ENCODE measurements at places on chromosomes 7 and 10. TPM values are rescaled to one million over a fixed set of nuclear protein-coding genes. Genes with fewer than 3 reads are reported as not detected.

- peak overlapping the region; percentile 69 for H3K4me3 ChIP-seq
- no peak overlapping the region for H3K27ac ChIP-seq
- peaks cover 8% of the 10 kb centered on the region for H3K36me3 ChIP-seq
- H3K4me1 ChIP-seq = peaks cover 23% of the 10 kb centered on the region
- no peak for DNase-seq
Measured at GRCh38 chr7:73681031-73681430, 2.2 kb downstream of the DNAJC30 start.

DNA sequence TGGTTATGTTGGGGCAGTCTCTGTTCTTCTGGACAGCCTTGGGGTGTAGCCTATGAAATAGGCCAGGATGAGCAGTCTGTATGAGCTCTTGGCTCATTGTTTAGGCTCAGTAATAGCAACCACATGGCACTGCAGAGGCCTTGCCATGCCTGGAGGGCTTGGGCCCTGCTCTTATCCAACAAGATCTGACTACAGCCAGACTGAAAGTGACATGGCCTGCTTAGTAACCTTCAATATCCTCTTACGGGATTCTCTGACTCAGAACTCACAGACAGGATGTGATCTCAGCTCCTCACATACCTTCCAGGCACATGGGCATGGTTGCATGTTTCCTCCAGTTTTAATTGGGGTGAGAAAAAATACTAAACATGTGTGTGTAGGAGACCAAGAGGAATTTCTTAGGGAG lies 289.3 kb downstream of the PTEN start:
- no peaks in the 10 kb centered on the region for H3K27me3 ChIP-seq
- no peak overlapping the region for H3K27ac ChIP-seq
- H3K4me1 ChIP-seq = peaks cover 4% of the 10 kb centered on the region
- DNase-seq = no peak

DNA sequence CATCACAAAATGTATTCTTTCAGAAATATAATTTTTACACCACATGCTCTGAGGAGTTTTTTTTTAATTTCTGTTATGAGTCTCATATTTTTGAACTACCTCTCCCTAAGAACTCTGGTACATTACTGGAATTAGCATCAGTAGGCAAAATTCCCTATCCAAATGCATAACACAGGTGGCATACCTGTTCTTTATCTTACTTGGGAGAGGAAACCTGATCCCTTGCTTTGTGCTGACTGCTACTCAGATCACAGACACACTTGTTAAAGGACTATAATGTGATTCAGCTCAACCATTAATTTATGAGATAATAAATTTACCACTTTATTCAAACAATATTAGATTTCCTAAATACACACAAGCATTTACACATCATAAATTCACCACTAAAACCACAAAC lies 617.2 kb downstream of the GRM8 start:
- no peak overlapping the region for H3K4me3 ChIP-seq
- no peaks in the 10 kb centered on the region for H3K4me1 ChIP-seq
- H3K36me3 ChIP-seq = no peaks in the 10 kb centered on the region
- no peak overlapping the region for H3K27ac ChIP-seq
- H3K27me3 ChIP-seq = no peaks in the 10 kb centered on the region

- peaks cover 3% of the 10 kb centered on the region for H3K36me3 ChIP-seq
- peaks cover 3% of the 10 kb centered on the region for H3K27me3 ChIP-seq
- H3K4me3 ChIP-seq = no peak overlapping the region
- no peak overlapping the region for H3K27ac ChIP-seq
- no peak for DNase-seq
- H3K4me1 ChIP-seq = no peaks in the 10 kb centered on the region
Measured at GRCh38 chr10:130246113-130246512, 109.9 kb downstream of the GLRX3 start.

DNA sequence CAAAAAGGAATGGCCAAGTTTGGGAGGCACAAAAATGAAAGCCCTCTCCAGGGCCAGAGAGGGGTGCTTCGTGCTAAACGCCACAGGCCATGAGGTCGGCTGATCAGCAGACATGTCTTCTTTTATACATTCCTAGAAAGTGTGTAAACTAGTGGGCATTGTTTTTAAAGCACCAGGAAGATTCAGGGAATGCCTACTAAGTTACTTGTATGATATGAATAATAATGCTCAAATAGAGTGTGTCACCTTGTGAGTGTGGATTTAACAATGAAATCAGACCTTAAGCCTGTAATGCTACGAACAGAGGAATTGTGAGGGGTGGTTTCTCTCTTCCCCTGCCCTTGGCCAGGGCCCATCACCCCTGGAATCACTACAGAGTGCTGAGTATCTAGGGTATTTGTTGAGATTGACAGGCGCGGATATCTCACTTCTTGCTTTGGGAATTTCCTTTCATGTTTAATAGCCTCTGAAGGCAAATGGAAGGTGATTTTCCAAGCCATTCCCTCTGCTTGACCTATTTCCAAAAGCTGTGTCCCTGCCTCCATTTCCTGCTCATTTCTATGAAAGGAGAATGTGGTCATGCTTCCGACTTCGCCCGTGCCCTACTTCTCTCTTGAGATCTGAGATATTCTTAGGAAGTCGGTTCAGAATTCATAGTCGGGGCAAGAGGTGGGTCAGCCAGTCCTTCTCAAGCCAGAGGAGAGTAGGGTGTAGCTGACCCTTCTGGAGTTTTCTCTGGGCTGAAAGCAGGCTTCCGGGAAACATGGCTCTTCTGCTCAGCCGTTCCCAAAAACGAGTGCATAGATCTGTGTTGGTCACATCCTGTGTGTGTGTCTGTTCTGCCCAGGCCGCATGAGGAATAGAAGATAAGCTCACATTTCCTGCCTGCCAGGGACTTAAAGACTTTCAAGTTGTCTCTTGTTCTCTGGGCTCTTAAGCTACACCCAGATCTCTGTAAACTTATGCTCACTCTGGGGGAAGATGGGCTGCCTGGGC lies 167.8 kb upstream of the ITGB1 start:
- peak overlapping the region; percentile 19 for H3K27ac ChIP-seq
- H3K4me1 ChIP-seq = peaks cover 29% of the 10 kb centered on the region
- H3K27me3 ChIP-seq = no peaks in the 10 kb centered on the region
- no peaks in the 10 kb centered on the region for H3K36me3 ChIP-seq
- DNase-seq = no peak
- no peak overlapping the region for H3K4me3 ChIP-seq

GRCh38 chr7:152144557-152145245 lies 119.2 kb downstream of the GALNT11 start:
- no peak for DNase-seq
- H3K4me1 ChIP-seq = peaks cover 9% of the 10 kb centered on the region
- H3K27me3 ChIP-seq = no peaks in the 10 kb centered on the region
- peaks cover 20% of the 10 kb centered on the region for H3K36me3 ChIP-seq
- no peak overlapping the region for H3K4me3 ChIP-seq

DNA sequence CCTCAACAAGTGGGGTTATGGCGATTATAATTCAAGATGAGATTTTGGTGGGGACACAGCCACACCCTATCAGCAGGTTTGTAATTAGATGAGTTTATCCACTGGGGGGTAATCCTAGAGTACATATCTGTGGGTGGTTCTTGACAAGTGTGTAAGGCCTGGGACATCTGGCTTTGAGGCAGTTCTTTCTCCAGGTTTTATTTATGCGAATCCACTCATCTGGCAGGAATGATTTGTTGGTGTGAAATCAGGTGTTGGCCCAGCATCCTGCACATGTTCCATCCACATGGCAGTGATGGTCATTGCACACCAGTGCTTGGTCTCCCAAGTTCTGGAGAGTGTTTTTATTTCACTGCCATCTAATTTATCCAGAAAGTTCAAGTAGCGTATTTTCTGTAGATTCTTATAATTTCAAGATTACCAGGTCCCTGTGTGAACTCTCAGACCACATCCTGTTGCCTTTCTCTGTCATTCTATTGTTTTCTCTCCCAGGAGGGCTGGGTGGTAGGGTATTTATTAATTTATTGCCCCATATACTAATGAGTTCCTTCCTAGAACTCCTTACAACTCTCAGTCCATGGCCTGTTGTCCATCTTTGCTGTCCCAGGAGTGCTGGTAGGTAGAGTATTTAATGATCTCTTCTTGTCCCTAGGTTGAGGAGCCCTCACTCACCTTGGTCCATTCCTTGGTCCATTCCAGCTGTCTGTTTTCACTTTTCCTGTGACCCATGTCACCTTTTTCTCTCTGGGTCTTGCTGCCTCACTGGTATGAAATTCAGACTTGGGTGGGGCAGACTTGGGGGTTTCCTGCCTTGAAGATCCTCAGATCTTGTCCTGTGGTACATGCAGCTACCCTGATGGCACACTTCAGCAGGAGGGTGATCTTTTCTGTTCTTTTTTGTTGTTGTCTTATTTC lies 10.4 kb downstream of the RALA start:
- no peaks in the 10 kb centered on the region for H3K4me1 ChIP-seq
- no peak overlapping the region for H3K4me3 ChIP-seq
- no peaks in the 10 kb centered on the region for H3K27me3 ChIP-seq
- peaks cover 19% of the 10 kb centered on the region for H3K36me3 ChIP-seq
- DNase-seq = no peak

DNA sequence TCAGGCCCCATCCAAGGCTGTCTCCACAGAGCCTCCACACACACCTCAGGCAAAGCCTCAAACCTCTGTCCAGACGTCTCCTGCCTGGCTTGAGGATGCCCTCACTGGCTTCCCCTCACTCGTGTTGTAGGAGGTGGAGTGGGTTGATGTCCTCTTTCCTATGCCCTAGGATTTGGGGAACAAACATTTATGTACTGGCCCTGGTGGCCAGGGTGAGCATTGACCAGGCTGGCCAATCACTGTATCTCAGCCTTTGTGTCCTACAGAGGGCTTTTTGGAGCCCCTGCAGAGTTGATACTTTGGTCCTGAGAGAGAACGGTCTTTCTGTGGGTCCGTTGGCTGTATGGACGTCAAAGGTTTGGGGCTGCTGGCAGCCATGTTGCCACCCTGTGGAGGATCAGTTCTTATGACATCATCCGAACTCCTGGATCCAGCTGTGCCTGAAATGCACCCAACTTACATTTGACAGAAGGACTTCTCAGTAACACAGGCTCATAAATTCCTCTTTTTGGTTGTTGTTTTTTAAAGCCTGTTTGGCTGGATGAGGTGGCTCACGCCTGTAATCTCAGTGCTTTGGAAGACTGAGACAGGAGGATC lies 2.3 kb upstream of the GRID2IP start:
- no peaks in the 10 kb centered on the region for H3K27me3 ChIP-seq
- no peak for DNase-seq
- no peak overlapping the region for H3K27ac ChIP-seq
- no peaks in the 10 kb centered on the region for H3K4me1 ChIP-seq

DNA sequence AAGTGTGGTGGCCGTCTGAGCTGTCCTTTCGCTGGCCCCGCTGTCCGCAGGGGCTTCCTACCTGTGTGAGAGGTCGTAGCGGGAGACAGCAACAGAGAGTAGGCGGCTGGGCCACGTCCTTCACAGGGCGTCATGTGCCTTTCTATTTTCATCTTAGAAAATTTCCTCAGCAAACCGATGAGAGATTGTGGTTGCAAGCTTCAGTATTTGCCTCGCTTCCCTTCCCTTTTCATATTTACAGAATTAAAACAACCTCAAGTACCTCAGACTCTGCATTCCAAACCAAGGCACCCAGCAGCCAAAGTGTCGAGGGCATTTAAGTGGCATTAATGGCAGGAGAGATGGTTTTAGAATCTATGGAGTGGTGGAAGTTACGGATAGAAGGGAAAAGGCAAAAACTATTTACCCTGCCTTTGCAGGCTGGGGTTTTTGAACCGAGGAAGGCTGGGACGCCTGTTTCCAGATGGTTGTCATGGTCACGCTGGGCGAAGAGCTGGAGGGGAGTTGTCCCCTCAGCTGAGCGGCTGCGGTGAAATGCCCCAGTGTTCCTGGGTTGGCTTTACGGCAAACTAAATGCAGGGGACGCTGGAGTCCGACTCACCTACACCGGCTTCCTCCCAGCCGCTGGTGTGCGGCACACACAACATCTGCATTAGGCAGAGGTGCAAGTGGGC lies 41.9 kb downstream of the WIPI2 start:
- peaks cover 14% of the 10 kb centered on the region for H3K4me1 ChIP-seq
- H3K27ac ChIP-seq = no peak overlapping the region
- no peak for DNase-seq
- H3K36me3 ChIP-seq = no peaks in the 10 kb centered on the region
- H3K27me3 ChIP-seq = no peaks in the 10 kb centered on the region

GRCh38 chr7:127349881-127350280 lies 42.6 kb downstream of the ZNF800 start:
- no peak for DNase-seq
- no peak overlapping the region for H3K4me3 ChIP-seq
- peaks cover 6% of the 10 kb centered on the region for H3K4me1 ChIP-seq
- H3K27ac ChIP-seq = no peak overlapping the region

DNA sequence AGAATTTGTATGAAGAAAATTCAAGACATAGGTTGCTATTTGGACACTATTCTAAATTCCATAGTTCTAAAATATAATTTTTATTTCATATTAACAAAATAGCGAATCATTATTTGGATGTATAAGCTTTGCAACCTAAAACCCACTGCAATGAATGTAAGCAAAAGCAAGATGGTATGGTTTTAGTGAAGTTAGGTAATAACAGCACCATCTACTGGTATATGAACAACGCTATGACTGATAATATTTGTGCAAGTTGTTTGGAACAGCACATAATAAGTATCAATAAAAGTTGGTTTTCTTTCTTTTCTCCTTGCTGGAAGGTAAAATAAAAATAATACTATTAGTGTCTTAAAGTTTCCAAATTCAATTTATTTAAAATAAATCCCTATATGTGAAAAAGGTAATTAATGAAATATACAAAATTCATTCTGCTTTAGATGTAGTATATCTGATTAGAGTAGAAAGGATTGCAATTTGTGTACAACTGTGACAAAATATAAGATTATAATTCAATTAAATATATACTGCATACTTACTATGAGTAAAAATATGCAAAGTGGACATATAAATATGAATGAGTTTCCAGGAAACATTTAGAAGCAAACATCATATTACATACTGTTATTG lies 79.0 kb upstream of the LSM8 start:
- H3K4me3 ChIP-seq = no peak overlapping the region
- H3K36me3 ChIP-seq = no peaks in the 10 kb centered on the region
- no peaks in the 10 kb centered on the region for H3K4me1 ChIP-seq
- DNase-seq = no peak
- peaks cover 4% of the 10 kb centered on the region for H3K27me3 ChIP-seq

GRCh38 chr7:122893486-122893885 lies 7.2 kb upstream of the CADPS2 start:
- H3K4me3 ChIP-seq = no peak overlapping the region
- H3K4me1 ChIP-seq = no peaks in the 10 kb centered on the region
- H3K27me3 ChIP-seq = peaks cover 12% of the 10 kb centered on the region
- no peaks in the 10 kb centered on the region for H3K36me3 ChIP-seq

Gene CBLL1
- 35.2 TPM for total RNA-seq

Gene RALA
- 39.2 TPM for total RNA-seq

Gene NAT16
- 1.7 TPM for total RNA-seq

All from neural crest cell (in vitro differentiated cells).